GM20000 (cell line): ENCODE measurements at places on chromosomes 6 and 20.

- no peak for DNase-seq
These were observed 13.7 kb upstream of the SLC22A16 start for GRCh38 chr6:110490110-110490509.

GRCh38 chr20:41386502-41387427 is 20.1 kb upstream of the EMILIN3 start:
- no peak for DNase-seq

DNA sequence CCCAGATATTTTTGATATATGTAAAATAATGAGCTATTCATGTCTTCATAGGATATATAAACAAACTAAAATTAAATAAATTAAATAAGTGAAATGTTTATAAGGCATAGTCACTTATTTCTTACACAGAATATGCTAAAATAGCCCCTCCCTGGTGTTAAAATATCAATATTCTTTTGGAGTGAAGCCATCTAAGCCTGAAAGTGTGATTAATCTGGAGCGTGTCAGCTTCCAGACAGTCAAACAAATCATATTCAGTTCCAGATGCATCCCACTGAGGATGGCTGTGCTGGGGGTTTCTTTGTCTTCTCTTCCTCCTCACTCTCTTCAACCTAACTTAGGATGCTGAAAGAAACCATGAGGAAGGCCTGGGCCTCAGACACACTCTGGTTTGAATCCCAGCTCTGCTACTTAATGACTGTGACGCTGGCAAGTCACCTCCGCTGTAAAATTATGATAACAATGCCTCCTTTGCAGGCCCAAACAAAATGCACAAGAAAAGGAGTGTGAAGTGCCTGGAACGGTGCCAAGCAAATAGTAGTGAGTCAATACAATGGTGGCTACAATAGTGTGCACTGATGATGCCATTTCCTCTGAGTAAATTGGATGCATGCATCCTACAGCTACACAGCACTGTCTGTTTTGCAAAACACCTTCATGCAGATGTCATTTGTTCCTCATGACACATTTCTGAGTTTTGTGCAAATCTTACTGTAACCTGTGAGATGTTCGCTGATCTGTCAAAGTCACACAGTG is 161.4 kb downstream of the FOXC1 start:
- DNase-seq: no peak

DNA sequence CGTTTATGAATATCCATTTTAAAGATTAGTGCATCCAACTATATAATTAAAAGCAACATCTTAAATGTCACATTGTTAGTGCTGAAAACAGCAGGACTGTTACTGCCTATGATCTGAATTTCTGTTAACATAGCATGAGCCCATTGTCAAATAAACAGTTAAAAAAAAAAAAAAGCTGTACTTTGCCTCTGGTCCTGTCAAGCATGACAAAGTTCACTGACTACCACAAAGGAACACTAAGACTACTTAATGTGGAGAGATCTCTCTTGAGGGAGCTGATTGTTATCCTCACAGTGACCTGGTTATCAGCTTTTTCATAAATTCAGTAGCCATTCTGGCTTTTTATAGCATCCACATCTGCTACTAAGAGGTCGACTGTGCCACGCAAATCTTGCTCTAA is 228.1 kb downstream of the TMEM200A start:
- no peak for DNase-seq

DNA sequence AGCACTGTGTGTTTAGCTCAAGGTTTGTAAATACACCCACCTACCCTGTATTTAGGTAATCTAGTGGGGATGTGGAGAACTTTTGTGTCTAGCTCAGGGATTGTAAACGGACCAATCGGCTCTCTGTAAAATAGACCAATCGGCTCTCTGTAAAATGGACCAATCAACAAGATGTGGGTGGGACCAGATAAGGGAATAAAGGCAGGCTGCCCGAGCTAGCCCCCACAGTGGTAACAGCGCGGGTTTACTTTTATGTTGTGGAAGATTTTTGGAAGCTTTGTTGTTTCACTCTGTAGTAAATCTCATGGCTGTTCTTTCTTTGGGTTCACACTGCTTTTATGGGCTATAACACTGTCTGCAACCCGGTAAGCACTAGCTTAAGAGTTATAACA is 32.1 kb upstream of the RANBP9 start:
- no peak for DNase-seq

GRCh38 chr6:32522302-32523047 is 7.6 kb downstream of the HLA-DRB5 start:
- DNase-seq: no peak

DNA sequence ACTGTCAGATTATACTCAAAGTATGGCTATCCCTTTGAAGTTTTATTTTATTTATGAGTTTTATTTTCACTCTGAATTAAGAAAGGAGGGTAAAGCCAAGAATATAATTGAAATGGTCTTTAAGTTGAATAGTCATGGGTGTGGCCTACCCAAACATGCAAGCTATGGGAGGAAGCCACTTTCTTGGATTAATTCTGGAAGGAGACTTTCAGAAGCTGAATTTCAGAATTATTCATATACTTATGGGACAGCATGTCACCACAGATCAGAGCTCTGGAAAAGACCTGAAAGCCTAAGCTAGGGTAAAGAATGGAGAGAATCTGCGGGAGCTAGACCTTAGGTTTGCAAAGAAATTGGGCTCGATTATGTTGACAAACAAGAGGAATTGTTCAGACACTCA is 242.4 kb upstream of the FKBP1C start:
- no peak for DNase-seq

- no peak for DNase-seq
These were observed 244.5 kb upstream of the JARID2 start for GRCh38 chr6:15001326-15001910.

DNA sequence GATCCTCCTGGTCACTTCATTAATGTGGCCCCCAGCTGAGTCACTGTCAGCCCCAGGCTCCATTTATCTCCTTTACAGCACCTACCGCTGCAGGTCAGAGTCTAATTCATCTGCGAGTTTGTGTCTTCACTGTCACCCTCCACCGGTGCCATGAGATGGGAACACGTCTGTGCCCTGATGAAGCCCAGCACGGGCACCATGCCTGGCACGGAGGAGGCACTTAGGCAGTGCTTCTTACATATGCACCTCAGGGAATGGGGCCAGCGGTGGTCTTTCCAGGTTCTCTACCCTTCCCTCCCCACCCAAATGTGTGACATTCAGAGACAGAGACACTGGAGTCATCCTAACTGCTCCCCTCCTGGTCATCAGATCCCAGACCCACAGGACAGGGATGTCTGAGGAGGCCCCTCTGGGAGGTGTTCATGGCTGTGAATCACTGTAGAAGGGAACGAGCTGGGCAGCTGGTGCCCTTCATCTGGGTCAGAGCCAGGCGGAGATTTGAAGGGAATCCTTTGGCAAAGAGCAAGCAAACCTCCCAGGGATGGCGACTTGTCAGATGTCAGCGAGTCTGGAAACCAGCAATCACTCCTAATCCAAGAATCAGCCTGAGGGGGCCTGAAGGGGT is 364.6 kb downstream of the PREX1 start:
- DNase-seq: no peak

DNA sequence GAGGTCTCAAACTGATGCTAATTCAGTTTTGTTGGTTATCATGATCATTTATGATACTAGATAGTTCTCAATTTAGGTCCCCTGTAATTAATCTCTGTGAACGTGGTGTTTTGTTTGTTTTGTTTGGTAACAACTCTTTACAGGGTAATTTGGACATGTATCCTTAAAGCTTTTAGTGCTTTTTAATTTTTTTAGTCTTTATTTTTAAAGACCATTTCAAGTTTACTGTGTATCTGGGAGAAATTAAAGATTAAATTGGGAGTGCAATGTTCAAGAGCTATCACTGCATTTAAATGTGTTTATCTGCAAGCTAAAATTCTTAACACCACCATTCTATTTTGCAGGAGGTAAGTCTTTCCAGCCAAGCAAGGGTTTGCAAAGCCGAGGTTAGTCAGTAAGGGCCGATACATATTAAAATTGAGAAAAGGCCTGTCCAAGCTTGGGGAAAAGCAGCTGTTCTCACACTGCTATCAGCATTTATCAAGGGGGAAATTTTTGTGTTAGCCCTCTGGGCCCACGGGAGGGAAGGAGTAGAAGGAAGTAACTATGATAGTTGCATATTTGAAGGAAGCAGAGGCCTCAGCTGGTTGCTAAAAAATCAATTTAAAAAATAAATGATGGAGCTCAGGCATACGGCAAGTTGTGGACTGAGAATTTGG is 59.3 kb upstream of the ZNF217 start:
- DNase-seq: no peak
